ENCODE measurements at places on chromosomes 4 and X.

DNA sequence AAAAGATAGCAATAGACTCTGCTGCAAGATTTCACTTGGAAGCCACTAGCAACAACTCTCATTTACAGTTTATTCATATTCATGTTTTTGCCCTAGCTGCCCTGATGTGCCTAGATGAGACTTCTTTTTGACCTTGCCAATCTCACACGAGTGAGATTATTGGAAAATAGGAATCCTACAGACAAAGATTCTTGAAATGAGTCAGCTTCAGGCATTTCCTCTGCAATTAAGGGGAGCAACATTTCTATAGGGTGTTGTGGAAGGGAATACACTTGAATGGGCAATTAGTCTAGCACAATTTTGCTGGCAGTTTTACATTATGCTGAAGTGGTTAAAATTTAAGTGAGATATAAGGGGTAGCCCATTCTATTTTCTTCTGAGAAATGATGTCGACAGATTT lies 217.0 kb upstream of the FAT4 start:
- DNase-seq = no peak

DNA sequence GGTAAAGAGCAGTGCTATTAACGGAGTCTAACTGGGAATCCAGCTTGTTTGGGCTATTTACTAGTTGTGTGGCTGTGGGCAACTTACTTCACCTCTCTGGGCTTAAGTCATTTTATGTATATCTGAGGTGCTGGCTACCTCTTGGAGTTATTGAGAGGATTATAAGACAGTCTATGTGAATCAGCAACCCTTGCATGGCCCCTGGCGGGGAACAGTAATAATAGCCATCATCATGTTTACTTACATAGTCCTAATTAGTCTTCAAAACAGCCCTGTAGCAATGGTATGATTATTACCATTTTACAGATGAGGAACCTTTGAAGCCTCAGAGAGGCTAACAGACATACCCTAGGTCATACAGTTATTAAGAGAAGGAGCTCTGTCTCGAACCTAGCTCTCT lies 1.5 kb downstream of the HPRT1 start:
- no peak for DNase-seq

GRCh38 chr4:83767067-83767466 lies 231.2 kb downstream of the GPAT3 start:
- DNase-seq = no peak

DNA sequence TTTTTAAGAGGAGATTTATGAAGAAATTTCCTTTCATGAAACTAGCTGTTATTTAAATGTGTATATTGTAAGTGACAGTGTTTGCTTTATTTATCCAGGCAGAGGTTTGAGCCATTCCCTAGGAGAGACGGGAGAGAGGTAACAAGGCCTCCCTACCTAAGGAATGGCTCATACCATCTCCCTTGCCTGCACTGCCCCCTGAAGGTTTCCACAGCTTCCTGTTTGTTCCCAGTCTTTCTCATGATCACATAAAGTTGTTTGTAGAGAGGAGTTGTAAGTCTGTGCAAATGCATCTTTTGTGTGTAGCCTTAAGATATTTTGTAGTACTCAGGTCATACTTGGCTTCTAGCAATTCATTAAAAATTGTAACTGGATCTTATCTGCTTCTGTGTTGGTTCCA lies 1504.5 kb upstream of the PCDH10 start:
- DNase-seq = no peak

DNA sequence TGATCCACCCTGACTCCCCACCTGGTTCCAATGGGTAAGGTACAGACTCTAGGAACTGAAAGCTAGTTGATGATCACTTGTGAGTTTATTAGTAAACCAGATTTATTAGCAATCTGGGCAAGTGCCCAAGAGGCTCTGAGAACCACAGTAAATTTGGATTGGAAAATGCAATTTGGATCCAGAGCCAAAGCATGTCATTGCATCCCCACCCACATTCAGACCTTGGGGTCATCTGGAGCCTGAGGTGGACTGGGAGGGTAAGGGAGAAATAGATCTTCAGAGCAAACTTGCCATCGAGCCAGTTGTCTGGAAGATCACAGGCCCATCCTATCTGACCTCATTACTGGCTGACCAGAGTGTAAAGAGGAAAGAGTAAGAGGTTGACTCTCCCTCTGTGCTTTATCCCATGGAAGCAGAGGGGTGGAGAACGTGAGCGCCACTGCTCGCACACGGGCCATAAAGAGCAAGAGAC lies 78.7 kb upstream of the RASGEF1B start:
- DNase-seq = no peak

- no peak for DNase-seq
Observed at GRCh38 chr4:152014280-152014679, 253.5 kb upstream of the GATB start.

DNA sequence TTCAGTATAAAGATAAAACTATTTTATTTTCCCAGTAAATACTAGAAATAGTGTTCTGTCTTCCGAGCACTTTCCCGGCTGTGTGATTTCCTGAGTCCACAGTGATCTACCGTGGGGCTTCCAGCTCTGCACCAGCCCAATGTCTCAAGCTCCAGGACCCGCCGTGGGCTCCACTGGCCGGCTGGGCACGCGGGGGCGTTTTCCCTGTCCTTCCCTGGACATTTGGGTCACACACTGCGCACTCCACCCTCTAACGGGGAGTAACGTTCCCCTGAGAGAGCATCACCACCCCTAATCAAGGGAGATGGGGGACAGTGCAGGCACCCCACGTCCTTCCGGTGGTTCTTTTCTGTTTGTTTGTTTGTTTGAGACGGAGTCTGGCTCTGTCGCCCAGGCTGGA lies 844.6 kb upstream of the FRG1 start:
- DNase-seq = no peak

Data from stimulated activated CD8-positive, alpha-beta memory T cell treated with anti-CD3 and anti-CD28 coated beads, Interleukin-12 subunit alpha, Interleukin-12 subunit beta, amount 100 ng/mL, for 1 hour (primary cell).